ENCODE measurements at places on chromosomes 1 and 21. TPM values are rescaled to one million over a fixed set of nuclear protein-coding genes. Genes with fewer than 3 reads are reported as not detected.

Gene LENEP
- not detected for polyA plus RNA-seq

Gene NR5A2
- polyA plus RNA-seq: 0.37 TPM

Gene ASTN1
- polyA plus RNA-seq: 0.02 TPM

Gene RWDD3
- polyA plus RNA-seq: 7.8 TPM

Gene COL24A1
- polyA plus RNA-seq: 0.14 TPM

Gene COL8A2
- 2.0 TPM for polyA plus RNA-seq

Gene SERPINC1
- polyA plus RNA-seq: not detected

Gene SELENOF
- polyA plus RNA-seq: 44.4 TPM

Gene NGF
- polyA plus RNA-seq: 0.39 TPM

Gene PGLYRP3
- polyA plus RNA-seq: 9.9 TPM

Gene KCND3
- 0.57 TPM for polyA plus RNA-seq

Gene HSD3B1
- polyA plus RNA-seq: not detected

Gene MRPS15
- 106 TPM for polyA plus RNA-seq

Gene SLC9C2
- not detected for polyA plus RNA-seq

Gene SGIP1
- polyA plus RNA-seq: 1.1 TPM

Gene ZMYND12
- 0.24 TPM for polyA plus RNA-seq

Gene NBPF15
- polyA plus RNA-seq: 16.2 TPM

Gene OR2T35
- polyA plus RNA-seq: not detected

Gene LPAR3
- polyA plus RNA-seq: 5.2 TPM

Gene LAX1
- 0.16 TPM for polyA plus RNA-seq

Gene SPRR2E
- polyA plus RNA-seq: 1,684 TPM

Gene TMEM52
- 2.1 TPM for polyA plus RNA-seq

Gene NUF2
- polyA plus RNA-seq: 9.5 TPM

Gene ADGRL4
- polyA plus RNA-seq: 1.1 TPM

Gene PYGO2
- 15.8 TPM for polyA plus RNA-seq

Gene DCST1
- polyA plus RNA-seq: 0.29 TPM

Gene NBPF12
- polyA plus RNA-seq: 5.9 TPM

Gene PLA2G2F
- 0.02 TPM for polyA plus RNA-seq

Gene OR2T2
- polyA plus RNA-seq: not detected

Gene KCNN3
- 0.14 TPM for polyA plus RNA-seq

Gene FCGR3A
- polyA plus RNA-seq: 0.57 TPM

Gene DDAH1
- polyA plus RNA-seq: 6.9 TPM

Gene UBIAD1
- polyA plus RNA-seq: 6.6 TPM

Gene HES2
- polyA plus RNA-seq: 34.2 TPM

Gene DCDC2B
- polyA plus RNA-seq: not detected

Gene PCSK9
- polyA plus RNA-seq: 5.3 TPM

Gene SAMD13
- polyA plus RNA-seq: 0.45 TPM

Gene MR1
- polyA plus RNA-seq: 3.6 TPM

Gene GRIK1
- polyA plus RNA-seq: 0.02 TPM

Gene C1orf141
- not detected for polyA plus RNA-seq

Gene RYR2
- 0.35 TPM for polyA plus RNA-seq

Gene LAMB3
- 31.1 TPM for polyA plus RNA-seq

Gene MYBPH
- not detected for polyA plus RNA-seq

Gene MAST2
- 10.8 TPM for polyA plus RNA-seq

Gene IKBKE
- polyA plus RNA-seq: 9.5 TPM

Gene SORT1
- 34.9 TPM for polyA plus RNA-seq
